Vagina (tissue), 2 donors: ENCODE measurements at places on chromosomes 1 and 21. TPM values are rescaled to one million over a fixed set of nuclear protein-coding genes. Genes with fewer than 3 reads are reported as not detected.

DNA sequence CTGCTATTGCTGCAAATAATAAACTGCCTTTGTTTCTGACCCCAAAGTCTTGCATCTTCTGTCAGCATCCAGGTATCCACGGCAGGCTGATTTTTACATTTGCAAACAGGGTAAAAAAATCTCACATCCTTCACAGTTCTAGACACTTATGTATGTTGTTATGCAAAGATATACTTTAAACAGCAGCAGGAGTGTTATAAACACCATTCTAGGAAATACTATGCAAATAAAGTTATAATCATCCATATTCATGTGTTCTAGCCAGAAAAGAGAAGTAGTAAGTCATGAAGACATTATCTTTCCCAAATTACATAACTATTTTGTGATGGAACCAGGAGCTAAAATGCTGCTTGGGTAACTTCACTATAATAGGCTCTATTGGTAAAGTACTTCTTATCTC, 534.2 kb downstream of the LTN1 start:
- peaks cover 6% of the 10 kb centered on the region for H3K4me1 ChIP-seq
- no peaks in the 10 kb centered on the region for H3K27me3 ChIP-seq
- H3K27ac ChIP-seq = no peak overlapping the region
- no peak for DNase-seq
- H3K36me3 ChIP-seq = no peaks in the 10 kb centered on the region

GRCh38 chr1:64470665-64471217, 812 bp downstream of the CACHD1 start:
- no peak for DNase-seq
- H3K4me1 ChIP-seq = peaks cover 39% of the 10 kb centered on the region
- H3K27me3 ChIP-seq = no peaks in the 10 kb centered on the region
- no peaks in the 10 kb centered on the region for H3K36me3 ChIP-seq
- peak overlapping the region; percentile 81 for H3K4me3 ChIP-seq

- H3K4me1 ChIP-seq = peaks cover 10% of the 10 kb centered on the region
- H3K27ac ChIP-seq = no peak overlapping the region
- H3K4me3 ChIP-seq = no peak overlapping the region
- H3K27me3 ChIP-seq = no peaks in the 10 kb centered on the region
- H3K36me3 ChIP-seq = no peaks in the 10 kb centered on the region
These were observed 45.3 kb upstream of the CTBS start for GRCh38 chr1:84619383-84620102.

- H3K27me3 ChIP-seq = no peaks in the 10 kb centered on the region
- H3K36me3 ChIP-seq = peaks cover 29% of the 10 kb centered on the region
- no peak overlapping the region for H3K27ac ChIP-seq
- H3K4me1 ChIP-seq = no peaks in the 10 kb centered on the region
These were observed 13.6 kb upstream of the TARS2 start for GRCh38 chr1:150473659-150474058.

The TNFAIP8L2 gene
- 7.6 TPM for total RNA-seq

The IVL gene
- total RNA-seq = 169 TPM

The PIK3CD gene
- 13.0 TPM for total RNA-seq

The LMOD1 gene
- 107 TPM for total RNA-seq

The MAN1C1 gene
- total RNA-seq = 31.4 TPM

The OVAAL gene
- total RNA-seq = not detected

GRCh38 chr21:38183961-38184360, 72.8 kb upstream of the KCNJ15 start:
- no peak overlapping the region for H3K27ac ChIP-seq
- no peak overlapping the region for H3K4me3 ChIP-seq
- no peaks in the 10 kb centered on the region for H3K36me3 ChIP-seq
- DNase-seq = no peak

DNA sequence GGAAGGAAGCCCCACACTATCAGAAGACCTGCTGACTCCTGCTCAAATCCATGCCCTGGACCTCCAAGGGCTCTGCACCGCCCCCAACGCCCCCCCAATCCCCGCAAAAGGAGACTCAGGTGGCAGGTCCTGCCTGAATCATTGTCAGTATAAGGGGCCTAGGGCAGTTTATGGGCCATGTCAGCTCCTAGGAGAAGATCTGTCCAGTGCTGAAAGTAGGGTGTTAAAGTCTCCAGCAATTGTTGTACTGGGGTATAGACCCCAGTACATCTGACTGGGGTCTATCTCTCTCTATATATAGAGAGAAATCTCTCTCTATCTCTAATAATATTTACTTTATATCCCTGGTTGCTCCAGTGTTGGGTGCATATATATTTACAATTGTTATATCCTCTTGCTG, 12.1 kb upstream of the OLIG2 start:
- H3K4me3 ChIP-seq = no peak overlapping the region
- DNase-seq = no peak
- H3K36me3 ChIP-seq = no peaks in the 10 kb centered on the region
- no peaks in the 10 kb centered on the region for H3K4me1 ChIP-seq

DNA sequence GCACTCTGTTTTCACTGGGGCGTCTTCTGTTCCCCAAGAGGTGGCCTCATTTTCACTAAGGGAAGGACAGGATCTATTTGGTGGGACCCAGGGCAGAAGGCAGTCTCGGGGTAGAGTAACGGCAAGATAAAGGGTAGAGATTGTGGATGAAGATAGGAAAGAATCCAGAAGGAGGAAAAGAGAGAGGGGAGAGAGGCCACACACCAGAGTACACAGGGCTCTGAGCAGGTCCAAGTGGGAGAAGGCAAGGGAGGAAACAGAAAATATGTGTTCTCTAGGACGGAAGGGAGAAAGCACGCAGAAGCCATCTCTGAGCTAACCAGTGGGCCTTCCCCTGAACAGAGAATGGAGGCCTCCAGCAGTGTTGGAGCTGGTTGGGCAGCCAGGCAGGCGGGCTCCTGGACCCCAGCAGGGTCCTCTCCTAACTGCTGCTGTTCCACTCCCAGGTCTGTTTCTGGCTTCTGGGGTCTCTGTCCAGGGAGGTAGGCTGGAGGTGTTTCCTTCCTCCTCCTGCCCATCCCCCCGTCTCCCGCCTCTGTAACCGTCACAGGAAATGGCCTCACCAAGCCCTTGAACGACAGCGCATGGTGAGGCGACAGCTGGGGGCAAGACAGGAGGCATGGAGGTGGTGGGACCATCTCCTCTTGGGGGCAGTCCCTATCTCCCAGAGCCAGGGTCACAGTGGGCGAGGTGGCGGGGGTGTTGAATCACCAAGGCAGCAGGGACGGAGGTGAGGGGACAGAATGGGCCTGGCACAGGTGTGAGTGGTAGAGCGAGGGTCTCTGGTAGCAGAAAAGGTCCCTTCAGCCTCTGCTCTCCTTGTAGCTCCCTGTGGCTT, 649 bp downstream of the PTPN7 start:
- H3K4me3 ChIP-seq = peak overlapping the region; percentile 19
- no peaks in the 10 kb centered on the region for H3K27me3 ChIP-seq
- peaks cover 22% of the 10 kb centered on the region for H3K4me1 ChIP-seq
- H3K27ac ChIP-seq = peak overlapping the region; percentile 30
- no peaks in the 10 kb centered on the region for H3K36me3 ChIP-seq
- DNase-seq = no peak

GRCh38 chr21:45931397-45931969, 50.1 kb upstream of the COL6A1 start:
- no peaks in the 10 kb centered on the region for H3K36me3 ChIP-seq
- H3K27ac ChIP-seq = no peak overlapping the region
- no peaks in the 10 kb centered on the region for H3K4me1 ChIP-seq
- no peaks in the 10 kb centered on the region for H3K27me3 ChIP-seq
- DNase-seq = no peak

The PLCH2 gene
- total RNA-seq = 30.7 TPM

- H3K36me3 ChIP-seq = no peaks in the 10 kb centered on the region
- H3K27ac ChIP-seq = no peak overlapping the region
- no peak overlapping the region for H3K4me3 ChIP-seq
These were observed 106.7 kb upstream of the COL6A1 start for GRCh38 chr21:45874716-45875415.

DNA sequence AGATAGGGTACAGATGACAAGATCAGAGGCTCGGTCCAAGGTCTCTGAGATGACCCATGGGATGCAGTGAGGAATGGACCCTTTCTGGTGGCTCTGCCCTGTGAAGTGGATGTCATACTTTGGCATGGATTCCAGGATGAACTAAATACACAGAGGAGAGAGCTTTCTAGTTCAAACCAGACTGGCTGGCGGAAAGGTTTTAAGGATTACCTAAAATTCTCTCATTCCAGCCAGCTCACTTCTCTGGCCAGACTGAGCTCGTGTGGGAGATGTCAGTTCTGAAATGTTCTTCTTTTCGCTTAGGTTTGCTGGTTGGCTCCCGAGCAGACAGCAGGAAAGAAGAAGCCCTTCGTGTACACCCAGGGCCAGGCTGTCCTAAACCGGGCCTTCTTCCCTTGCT, 6.2 kb downstream of the RNPEP start:
- H3K27me3 ChIP-seq = no peaks in the 10 kb centered on the region
- H3K27ac ChIP-seq = no peak overlapping the region

DNA sequence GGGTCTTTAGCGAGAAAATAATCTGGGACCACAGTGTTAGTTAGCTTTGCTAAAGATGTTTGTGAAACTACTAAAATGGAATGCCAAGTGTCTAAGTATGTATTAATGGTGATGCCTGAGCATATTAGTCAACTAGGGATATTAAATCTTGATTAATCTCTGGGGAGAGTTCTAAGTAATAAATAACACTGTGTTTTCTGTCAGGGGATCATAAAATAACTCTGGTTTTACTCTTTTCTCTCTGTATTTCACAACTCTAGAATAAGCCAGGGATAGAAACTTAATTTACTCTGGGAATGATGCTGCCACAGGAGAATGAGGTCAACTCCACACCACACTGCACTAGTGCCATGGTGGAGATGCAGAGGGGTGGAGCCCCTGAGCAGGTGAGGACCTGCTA, 399.2 kb downstream of the PTBP2 start:
- no peak overlapping the region for H3K27ac ChIP-seq
- H3K27me3 ChIP-seq = no peaks in the 10 kb centered on the region
- DNase-seq = no peak
- peaks cover 10% of the 10 kb centered on the region for H3K4me1 ChIP-seq

DNA sequence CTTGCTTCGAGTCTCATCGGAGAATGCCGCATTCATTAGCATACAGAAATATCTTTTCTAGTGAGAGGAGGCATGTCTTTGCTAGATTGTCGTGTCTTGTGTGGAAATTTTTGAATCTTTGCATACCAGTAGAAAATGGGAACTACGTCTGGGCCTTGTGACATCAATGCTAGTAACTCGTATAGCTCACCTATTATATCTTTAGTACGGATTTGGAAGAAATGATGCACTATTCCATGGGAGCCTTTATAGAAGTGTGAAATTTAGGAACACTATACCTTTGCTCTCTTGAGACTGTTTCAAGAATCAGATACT, 835 bp downstream of the UHMK1 start:
- no peak for DNase-seq
- H3K27ac ChIP-seq = peak overlapping the region; percentile 94
- H3K27me3 ChIP-seq = no peaks in the 10 kb centered on the region
- no peaks in the 10 kb centered on the region for H3K36me3 ChIP-seq

DNA sequence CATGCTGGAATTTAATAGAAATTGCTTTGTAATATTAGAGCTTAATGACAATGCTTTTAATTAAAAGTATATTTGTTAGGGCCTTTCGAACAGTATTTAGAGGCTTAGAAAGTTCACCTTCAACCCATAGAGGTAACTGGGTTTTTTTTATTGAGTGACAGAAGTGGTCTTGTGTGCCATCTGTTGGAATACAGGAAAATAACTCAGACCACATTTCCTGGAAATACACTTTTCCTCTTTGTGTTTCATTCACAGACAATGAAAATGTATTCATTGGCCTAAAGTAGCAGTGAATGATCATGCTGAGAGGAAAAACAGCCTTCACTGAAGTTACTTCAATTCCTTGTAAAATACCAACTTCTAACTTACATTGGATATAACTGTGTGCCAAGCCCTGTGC, 83.6 kb upstream of the L1TD1 start:
- no peak overlapping the region for H3K4me3 ChIP-seq
- no peak for DNase-seq
- no peak overlapping the region for H3K27ac ChIP-seq
- H3K36me3 ChIP-seq = no peaks in the 10 kb centered on the region
- H3K4me1 ChIP-seq = no peaks in the 10 kb centered on the region

DNA sequence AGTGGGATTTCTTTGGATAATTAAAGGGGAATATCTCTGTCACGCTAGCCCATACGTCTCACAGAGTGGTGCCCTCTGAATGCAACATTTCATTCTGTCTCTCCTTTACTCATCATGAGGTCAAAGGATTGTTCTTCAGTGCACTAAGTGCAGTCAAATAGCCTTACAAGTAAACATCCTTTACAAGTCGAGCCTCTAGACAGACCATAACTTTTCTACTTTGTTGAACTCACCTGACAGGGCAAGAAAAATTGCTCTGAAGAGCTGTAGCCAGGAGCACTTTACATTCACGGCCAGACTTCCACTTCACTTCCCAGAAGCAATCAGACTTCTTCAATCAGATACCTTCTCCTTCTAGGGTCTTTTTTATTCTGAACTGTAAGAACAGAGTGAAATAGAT, 768.0 kb upstream of the TMPRSS15 start:
- no peaks in the 10 kb centered on the region for H3K27me3 ChIP-seq
- no peak overlapping the region for H3K4me3 ChIP-seq
- no peak overlapping the region for H3K27ac ChIP-seq
- no peaks in the 10 kb centered on the region for H3K4me1 ChIP-seq
- H3K36me3 ChIP-seq = no peaks in the 10 kb centered on the region

GRCh38 chr1:155471026-155471425, 91.6 kb downstream of the ASH1L start:
- H3K27me3 ChIP-seq = no peaks in the 10 kb centered on the region
- peaks cover 31% of the 10 kb centered on the region for H3K4me1 ChIP-seq
- H3K27ac ChIP-seq = no peak overlapping the region
- H3K36me3 ChIP-seq = no peaks in the 10 kb centered on the region
- no peak overlapping the region for H3K4me3 ChIP-seq
- DNase-seq = no peak

DNA sequence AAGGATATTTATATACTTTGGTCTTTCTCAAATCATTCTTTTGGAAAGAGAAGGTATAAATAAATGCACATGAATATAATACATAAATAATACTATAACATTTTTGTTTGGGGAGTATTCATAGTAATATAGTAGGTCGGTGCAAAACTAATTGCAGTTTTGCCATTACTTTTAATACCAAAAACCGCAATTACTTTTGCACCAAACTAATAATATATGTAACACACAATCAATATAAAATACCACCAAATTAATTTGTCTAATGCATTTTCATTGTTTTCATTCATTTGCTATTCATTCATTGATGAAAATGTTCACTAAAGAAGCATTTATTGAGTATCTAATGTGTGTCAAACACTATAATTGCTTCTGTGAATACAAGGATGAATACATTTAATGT, 219.0 kb downstream of the RWDD3 start:
- no peaks in the 10 kb centered on the region for H3K4me1 ChIP-seq
- DNase-seq = no peak

DNA sequence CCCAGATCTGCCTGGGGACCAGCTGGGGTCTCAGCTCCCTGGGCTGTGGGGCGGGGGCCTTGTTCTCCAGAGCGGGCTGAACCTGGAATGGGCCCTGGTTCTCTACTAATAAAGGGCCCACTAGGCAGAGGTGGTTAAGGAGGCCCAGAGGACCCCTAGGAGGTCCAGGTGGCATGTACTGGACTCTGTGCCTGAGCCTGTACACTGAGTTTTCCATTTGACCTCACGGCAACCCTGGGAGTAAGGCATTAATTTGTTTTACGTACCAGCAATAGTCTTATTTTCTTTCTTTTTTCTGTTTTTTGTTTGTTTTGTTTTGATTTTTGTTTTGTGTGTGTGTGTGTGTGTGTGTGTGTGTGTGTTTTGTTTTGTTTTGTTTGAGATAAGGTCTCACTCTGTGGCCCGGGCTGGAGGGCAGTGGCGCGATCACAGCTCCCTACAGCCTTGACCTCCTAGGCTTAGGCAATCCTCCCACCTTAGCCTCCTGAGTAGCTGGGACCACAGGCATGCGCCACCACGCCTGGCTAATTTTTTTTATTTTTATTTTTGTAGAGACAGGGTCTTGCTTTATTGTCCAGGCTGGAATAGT, 19.6 kb upstream of the FAM131C start:
- peaks cover 13% of the 10 kb centered on the region for H3K4me1 ChIP-seq
- H3K4me3 ChIP-seq = no peak overlapping the region
- no peaks in the 10 kb centered on the region for H3K27me3 ChIP-seq
- DNase-seq = no peak
- H3K27ac ChIP-seq = no peak overlapping the region

The PEA15 gene
- 89.1 TPM for total RNA-seq
